Smooth muscle cell of trachea (primary cell): ENCODE measurements at places on chromosomes 5 and 9. TPM values are rescaled to one million over a fixed set of nuclear protein-coding genes. Genes with fewer than 3 reads are reported as not detected.

The RECK gene
- total RNA-seq = 81.6 and 138 TPM in 2 replicates

The GCNT4 gene
- total RNA-seq = 1.6 and 2.3 TPM in 2 replicates

The CER1 gene
- total RNA-seq = not detected in 2 replicates

The MLLT3 gene
- total RNA-seq = 32.6 and 37.1 TPM in 2 replicates

The F2RL2 gene
- total RNA-seq = 27.6 and 42.3 TPM in 2 replicates

The CCNO gene
- total RNA-seq = 0.17 TPM in 1 of 2 replicates, not detected in the other

The TOR4A gene
- 25.5 and 28.9 TPM in 2 replicates for total RNA-seq

The HEMGN gene
- not detected in 2 replicates for total RNA-seq

The FBXL17 gene
- total RNA-seq = 12.9 and 14.6 TPM in 2 replicates

The PCDHA6 gene
- 0.44 and 0.50 TPM in 2 replicates for total RNA-seq

The LHFPL2 gene
- total RNA-seq = 63.6 and 84.7 TPM in 2 replicates

The FYB1 gene
- under 0.01 TPM in 2 replicates for total RNA-seq

The IFNK gene
- total RNA-seq = not detected in 2 replicates

The ITGA1 gene
- total RNA-seq = 4.1 and 8.1 TPM in 2 replicates

The SPINK13 gene
- not detected in 2 replicates for total RNA-seq

The SPINK7 gene
- total RNA-seq = not detected in 2 replicates

The SV2C gene
- not detected in 2 replicates for total RNA-seq

The RHOBTB3 gene
- total RNA-seq = 172 and 187 TPM in 2 replicates

The NUTM2G gene
- total RNA-seq = not detected in 2 replicates

The FAXDC2 gene
- total RNA-seq = 11.2 and 14.9 TPM in 2 replicates

The SH3GL2 gene
- total RNA-seq = 0.15 TPM in 1 of 2 replicates, not detected in the other

The PCDHA10 gene
- total RNA-seq = under 0.01 and 0.17 TPM in 2 replicates

The ARSK gene
- 11.7 and 12.7 TPM in 2 replicates for total RNA-seq

The ELOVL7 gene
- 0.33 TPM in 1 of 2 replicates, not detected in the other for total RNA-seq

The PCDHGB2 gene
- total RNA-seq = 5.1 TPM in 2 replicates

The SCAI gene
- total RNA-seq = 18.5 and 27.2 TPM in 2 replicates

The VLDLR gene
- 19.8 and 22.0 TPM in 2 replicates for total RNA-seq

The FLT4 gene
- total RNA-seq = under 0.01 and 0.15 TPM in 2 replicates

The NRARP gene
- total RNA-seq = 0.29 and 0.33 TPM in 2 replicates

The SLC35D2 gene
- total RNA-seq = 22.5 and 26.9 TPM in 2 replicates

The HSD17B3 gene
- under 0.01 and 0.15 TPM in 2 replicates for total RNA-seq

The PCDHB11 gene
- total RNA-seq = 0.50 TPM in 1 of 2 replicates, not detected in the other

The PRSS3 gene
- 11.1 and 13.2 TPM in 2 replicates for total RNA-seq

The SLC30A5 gene
- 52.2 and 72.9 TPM in 2 replicates for total RNA-seq

The PLCXD3 gene
- under 0.01 and 0.58 TPM in 2 replicates for total RNA-seq

The PCDHGB6 gene
- total RNA-seq = 5.1 and 6.5 TPM in 2 replicates

The OTULINL gene
- total RNA-seq = under 0.01 and 0.17 TPM in 2 replicates

The GPX3 gene
- 7.6 and 18.4 TPM in 2 replicates for total RNA-seq

The NRG2 gene
- total RNA-seq = 0.66 and 0.73 TPM in 2 replicates

The PCDHB12 gene
- total RNA-seq = 0.15 and 0.33 TPM in 2 replicates
